ENCODE measurements at places on chromosomes 6 and 20.

DNA sequence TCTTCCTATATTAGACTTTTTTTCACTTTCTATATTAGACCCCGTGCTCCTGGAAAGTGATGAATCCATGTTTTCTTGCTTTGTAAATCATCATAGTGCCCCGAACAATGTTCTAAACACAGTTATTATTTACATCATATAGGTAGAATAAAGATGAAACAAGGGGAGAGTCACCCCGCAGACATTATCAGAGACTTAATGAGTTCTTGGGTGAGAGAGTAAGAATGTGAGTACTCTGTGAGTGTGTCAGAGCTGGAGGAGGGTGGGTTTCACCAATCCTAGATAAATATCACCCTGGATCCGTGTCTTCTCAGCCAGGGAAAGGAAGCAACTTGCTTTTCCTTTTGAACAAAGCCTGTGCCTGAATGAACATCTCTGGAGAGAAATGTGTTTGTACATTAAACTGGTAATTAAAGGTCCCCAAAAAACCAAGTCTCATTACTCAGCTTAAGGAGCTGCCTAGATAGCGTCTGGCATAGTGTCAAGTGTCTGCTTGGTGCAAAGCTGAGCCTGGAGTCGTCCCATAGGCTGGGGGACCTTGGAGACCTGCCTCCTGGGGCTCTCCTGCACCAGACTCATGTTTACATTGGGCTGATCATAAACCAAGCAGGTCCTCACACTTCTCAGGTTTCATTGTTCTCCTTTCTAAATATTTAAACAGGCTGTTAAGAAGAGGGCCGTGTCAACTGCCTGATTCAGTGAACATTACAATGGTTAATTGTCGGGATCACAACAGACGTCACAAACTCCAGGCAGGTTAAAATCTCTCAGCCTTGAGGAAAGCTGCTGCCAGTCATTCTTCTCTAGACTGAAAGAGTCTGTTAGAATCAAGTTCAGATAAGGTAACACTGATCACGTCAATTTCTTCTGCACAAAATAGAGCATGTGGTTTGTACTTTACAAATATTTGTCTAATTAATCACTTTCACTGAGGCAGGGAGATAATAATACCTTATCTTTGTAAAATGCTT, 179.7 kb upstream of the MYLIP start:
- no peak for DNase-seq

DNA sequence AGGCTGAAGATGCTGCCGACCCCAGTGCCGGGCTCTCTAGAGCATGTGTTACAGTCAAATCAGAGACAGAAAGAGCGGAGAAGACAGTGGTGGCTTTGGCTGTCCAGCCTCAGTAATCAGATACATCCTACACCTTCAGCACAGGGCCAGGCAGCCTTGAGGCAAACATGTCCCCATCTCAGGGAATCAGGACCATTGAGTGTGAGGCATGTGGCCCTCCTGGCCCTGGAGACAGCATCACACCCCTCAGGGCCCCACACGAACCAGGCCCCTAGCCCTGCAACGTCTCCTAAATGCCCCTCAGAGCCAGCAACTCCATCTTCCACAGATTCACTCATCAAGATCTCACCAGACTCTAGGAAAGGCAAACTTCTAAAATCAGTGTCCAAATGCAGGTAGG, 24.5 kb downstream of the PXDC1 start:
- DNase-seq, result no peak

DNA sequence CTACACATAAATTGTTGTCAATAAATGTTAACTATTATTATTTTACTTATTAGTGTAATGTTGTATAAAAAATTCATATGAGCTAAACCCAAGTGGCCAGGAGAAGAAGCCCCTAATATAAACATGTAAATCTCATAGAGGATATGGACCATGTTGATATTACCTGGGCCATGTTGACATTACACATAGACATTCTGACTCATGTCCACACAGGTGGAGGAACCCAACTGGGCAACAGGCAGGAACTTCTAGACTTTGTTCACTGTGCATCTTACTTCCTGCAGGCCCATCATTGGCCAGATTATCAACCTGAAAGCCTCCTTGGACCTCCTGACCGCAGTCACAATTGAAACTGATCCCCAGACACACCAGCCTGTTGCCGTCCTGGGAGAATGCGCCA, 7.2 kb downstream of the BPIFA2 start:
- no peak for DNase-seq

DNA sequence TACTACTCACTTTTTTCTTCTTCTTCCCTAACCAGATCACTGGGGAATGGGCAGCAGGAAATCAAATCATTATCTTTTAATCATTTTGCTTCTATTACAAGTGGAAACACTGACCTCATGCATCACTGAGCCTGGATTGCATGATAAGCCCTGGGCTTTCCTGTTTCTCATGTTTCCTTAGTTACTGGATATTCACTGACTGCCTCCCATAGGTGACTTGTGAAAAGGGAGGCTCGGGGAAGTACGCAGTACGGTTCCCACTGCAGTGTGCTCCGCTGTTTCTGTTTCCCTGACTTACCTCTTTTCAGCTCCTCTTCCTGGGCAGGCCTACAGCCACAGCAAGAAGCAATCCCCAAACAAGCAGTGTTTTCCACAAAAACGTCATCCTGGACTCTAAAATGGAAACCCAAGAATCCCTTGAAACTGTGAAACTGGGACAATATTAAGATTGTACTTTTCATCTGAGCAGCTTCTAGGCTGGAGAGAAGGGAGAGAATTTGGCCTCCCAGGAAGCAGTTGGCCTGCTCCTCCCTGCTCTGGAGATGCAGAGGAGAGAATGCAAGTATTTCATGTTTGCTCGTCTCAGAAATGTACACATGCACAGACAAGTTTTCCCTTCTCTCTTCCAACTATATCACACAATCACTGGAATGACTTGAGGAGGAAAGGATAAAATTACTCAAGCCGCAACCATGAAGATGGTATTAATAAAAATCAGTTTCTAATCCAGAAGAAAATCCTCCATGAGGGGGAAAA, 13.1 kb downstream of the BTNL2 start:
- DNase-seq, result no peak

GRCh38 chr20:16399801-16400200, 173.4 kb downstream of the KIF16B start:
- DNase-seq, result no peak

DNA sequence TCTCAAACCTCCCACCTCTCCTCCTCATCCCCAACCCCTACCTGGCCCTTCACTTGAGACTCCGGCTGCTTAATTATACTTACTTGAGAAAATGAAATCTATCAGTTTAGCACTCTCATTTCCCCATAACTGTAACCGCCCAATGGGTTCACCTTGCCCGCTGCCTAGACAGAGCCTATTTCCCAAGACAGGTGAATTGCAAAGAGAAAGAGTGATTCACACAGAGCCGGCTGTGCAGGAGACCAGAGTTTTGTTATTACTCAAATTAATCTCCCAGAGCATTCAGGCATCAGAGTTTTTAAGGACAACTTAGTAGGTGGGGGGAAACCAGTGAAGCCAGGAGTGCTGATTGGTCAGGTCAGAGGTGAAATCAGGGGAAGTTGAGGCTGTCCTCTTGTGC, 301.4 kb upstream of the CDYL start:
- no peak for DNase-seq

- no peak for DNase-seq
These were observed 468.9 kb downstream of the PRKN start for GRCh38 chr6:162258647-162259046.

- DNase-seq, result no peak
These were observed 27.4 kb downstream of the TBC1D7 start for GRCh38 chr6:13300643-13301590.

Measured in activated naive CD8-positive, alpha-beta T cell treated with anti-CD3 and anti-CD28 coated beads, Interleukin-2, amount 50 U/mL, for 16 hours (primary cell).